ENCODE measurements at places on chromosomes 13 and 19. TPM values are rescaled to one million over a fixed set of nuclear protein-coding genes. Genes with fewer than 3 reads are reported as not detected.

Gene ETV2
- total RNA-seq = 1.3 TPM

Gene STK11
- total RNA-seq = 61.8 TPM

Gene KLK2
- total RNA-seq = 0.27 TPM

Gene TTYH1
- total RNA-seq = 0.80 TPM

Gene MAU2
- total RNA-seq = 77.7 TPM

Gene VSTM2B
- total RNA-seq = not detected

Gene OR7D2
- total RNA-seq = 0.95 TPM

Gene RAVER1
- total RNA-seq = 81.8 TPM

Gene C13orf46
- total RNA-seq = 4.5 TPM

Gene KIR3DL2
- total RNA-seq = 0.73 TPM

Gene COX6B1
- 489 TPM for total RNA-seq

Measured in T-helper 2 cell treated with Interferon-gamma antibody and Interleukin-4, amounts not matched to agents 100 ng/mL and 5 ng/mL, for 36 hours (primary cell).